Right renal cortex interstitium (tissue), 3 donors: ENCODE measurements at places on chromosomes 1 and 21. TPM values are rescaled to one million over a fixed set of nuclear protein-coding genes. Genes with fewer than 3 reads are reported as not detected.
A peak's percentile ranks its signal among the peaks of the same experiment; 100 is the strongest.

- DNase-seq: no peak
These were observed 556.2 kb upstream of the TMPRSS15 start for GRCh38 chr21:18959817-18960216.

DNA sequence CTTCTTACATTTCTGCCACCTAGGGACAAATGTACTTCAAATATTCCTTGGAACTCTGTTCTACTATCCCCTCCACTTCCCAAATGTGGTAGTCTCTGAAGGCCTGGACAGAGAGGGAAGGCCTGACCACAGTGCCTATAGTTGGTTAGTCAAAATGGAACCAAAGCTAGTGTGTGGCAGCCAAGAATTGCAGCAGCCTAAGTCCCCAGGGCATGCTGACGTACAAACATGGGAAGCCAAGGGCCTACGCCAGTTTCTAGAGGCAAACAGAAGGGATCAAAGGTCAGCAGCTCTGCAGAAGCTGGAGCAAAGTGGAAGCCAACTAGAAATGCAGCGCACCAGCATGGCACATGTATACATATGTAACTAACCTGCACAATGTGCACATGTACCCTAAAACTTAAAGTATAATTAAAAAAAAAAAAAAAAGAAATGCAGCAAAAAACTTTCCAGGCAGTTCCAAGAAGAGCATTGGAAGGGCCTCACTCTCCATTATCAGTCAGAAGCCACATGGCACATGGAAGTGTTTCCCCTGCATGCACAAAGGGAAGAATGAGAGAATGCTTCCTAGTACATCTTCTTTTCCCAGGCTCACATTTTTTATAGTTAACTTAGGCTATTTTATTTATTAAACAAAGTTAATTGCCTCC is 39.4 kb upstream of the GADD45A start:
- no peak for DNase-seq

DNA sequence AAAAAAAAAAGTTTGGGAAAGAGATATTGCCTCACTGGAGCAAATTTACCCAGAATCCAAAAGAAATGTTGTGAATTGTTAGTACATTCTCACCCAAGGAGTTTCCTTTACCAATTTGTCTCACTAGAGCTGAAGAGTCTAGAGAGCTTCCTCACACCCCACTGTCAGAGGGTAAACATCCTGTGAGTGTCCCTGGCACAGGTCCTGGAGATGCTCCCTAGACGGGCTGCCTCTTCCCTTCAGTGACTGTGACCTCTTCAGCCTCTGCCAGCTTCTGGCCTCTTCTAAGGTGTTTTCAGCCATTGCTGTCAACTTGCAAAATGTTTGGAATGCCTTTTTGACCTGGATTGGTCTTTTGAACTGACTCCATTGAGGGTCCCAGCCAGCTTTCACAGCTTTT is 159.4 kb downstream of the DHRS3 start:
- no peak for DNase-seq

DNA sequence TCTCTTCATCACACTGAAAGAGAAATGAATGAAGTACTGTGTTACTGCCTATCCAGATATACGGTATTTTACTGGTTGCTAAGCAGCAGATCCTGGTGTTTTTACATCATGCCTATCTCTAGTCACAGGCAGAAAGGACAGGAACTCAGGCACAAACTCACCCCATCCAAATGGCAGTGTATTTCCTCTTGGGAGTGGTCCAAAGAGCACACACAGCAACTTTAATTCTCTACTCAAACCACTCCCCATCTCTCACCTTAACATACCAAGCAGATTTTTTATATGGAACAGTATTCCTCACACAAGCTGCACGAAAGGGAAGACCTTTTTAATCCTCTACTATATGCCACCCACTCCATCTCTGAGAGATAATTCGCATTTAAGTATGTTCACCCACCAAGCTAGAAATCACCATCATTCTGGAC is 27.3 kb downstream of the EIF4G3 start:
- DNase-seq: no peak

- DNase-seq: no peak
These were observed 53.4 kb upstream of the BMP8A start for GRCh38 chr1:39438042-39438441.

- no peak for DNase-seq
These were observed 15.7 kb downstream of the AVPR1B start for GRCh38 chr1:206101351-206102045.

MOV10 gene
- 64.8 TPM for polyA plus RNA-seq

LAD1 gene
- 36.1 TPM for polyA plus RNA-seq

DNA sequence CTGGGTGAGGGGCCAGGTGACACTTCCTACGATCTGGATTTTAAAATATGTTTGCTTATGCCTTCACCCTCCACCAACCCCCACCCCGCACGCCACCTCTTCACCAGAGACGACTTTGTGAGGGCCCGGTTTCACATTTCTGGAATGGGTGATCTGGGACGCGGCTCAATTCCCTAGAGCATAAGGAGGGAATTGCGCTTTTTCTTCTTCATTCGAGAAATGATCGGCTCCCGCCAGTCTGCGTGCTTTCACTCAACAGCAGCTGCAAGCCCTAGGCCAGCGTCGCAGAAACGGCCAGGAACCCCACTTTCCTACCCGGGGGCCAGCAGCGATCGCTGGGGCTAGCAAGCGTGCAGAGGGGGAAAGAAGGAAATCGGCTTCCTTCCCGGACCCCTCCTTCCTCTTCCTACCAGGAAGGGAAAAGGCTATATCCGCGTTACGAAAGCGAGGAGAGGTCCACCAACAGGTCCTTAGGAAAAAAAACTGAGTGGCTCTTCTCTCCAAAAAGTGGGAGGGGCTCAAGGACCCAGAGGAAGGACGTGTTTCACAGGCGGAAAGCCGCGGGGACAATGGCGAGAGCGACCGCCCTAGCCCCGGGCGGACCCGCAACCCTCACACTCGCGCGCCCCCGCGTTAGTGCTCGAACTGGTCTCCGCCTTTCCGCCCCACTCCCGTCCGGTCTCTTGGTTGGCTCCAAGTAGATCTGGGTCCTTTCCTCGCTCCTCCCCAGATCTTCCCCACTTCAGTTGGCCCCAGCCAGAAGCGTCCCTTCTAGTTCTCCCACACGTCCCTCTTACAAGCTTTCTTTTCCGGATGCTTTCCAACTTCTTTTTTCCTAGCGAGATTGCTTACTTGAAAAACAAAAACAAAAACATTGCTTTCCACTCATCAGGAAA is 1.1 kb upstream of the ADAMTS1 start:
- peak; percentile 74 for DNase-seq

SFPQ gene
- polyA plus RNA-seq: 674 TPM

DNA sequence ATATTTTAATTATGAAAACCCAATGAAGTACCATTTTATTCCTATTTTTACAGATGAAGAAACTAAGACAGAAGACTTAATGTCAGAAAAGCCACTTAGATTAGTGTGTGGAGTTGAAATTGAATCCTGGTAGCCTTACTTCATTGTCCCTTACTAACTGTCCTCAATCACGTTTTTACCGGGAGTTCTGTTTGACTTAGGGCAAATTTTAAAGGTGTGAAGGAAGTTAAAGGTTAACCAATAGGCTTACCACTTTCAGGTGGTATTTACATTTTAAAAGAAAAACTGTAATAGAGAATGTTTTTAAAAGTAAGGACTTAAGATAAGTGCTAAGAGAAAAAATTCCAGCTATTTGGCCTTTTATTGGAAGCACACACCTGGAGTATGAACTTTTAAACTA is 12.4 kb downstream of the RRP15 start:
- DNase-seq: no peak

GRCh38 chr1:1150100-1150499 is 23.6 kb upstream of the TTLL10 start:
- DNase-seq: no peak

OR2M3 gene
- polyA plus RNA-seq: not detected

GRCh38 chr1:203461717-203462116 is 13.9 kb upstream of the PRELP start:
- no peak for DNase-seq

GRCh38 chr1:17189632-17189990 is 15.3 kb upstream of the PADI1 start:
- no peak for DNase-seq

GRCh38 chr1:36731226-36732014 is 248.7 kb upstream of the CSF3R start:
- no peak for DNase-seq

RGS4 gene
- 13.5 TPM for polyA plus RNA-seq

- DNase-seq: no peak
These were observed 3.2 kb downstream of the IL23R start for GRCh38 chr1:67169496-67169895.

DNA sequence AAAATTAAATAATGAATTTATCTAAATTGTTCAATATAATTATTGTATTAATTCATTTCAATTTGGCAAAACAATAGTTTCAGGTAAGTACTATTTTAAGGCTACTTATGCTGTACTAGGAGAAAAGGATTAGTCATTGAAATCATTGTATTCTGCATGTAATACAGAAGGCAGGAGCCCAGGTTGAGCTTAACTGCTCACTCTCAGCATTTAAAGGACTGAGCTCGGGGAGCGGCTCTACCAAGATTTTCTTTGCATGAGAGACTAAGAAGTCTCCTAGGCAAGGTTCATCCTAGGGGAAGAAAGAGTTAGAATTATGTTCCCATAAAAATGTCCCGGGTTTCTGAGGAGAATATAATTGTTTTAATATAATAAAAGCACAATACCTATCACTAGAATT is 112.5 kb downstream of the CYYR1 start:
- no peak for DNase-seq

DNA sequence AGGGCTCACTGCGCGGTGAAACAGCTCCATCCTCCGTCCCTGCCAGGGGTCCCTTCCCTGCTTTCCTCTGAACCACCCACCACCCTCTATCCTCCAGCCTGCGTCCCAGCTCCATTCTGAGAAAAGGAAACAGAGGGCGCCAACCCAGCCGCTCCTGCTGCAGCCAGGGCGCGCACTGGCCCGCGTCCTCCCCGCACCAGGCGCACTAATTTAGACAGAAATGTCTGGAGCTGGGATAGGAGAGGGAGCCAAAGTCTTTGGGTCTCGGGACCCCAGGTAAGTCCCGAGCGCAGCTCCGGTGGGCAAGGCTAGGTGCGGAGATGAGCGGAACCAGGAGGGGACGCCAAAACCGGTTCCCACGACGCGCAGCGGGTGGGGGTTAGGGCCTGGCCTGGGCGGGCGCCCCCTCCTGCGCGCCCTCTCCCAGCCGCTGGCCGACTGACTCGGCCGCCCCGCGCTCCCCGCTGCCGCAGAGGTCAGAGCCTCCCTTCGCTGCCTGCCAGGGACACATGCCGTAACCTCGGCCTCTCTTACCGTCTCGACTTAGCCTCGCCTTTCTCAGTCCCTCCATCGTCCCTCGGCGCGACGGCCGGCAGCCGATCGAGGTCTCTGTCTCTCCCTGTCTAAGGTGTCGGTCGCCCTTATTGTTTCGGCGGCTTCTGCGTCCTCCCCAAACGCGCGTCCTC is 2.0 kb downstream of the CAMK2N1 start:
- DNase-seq: no peak

DNA sequence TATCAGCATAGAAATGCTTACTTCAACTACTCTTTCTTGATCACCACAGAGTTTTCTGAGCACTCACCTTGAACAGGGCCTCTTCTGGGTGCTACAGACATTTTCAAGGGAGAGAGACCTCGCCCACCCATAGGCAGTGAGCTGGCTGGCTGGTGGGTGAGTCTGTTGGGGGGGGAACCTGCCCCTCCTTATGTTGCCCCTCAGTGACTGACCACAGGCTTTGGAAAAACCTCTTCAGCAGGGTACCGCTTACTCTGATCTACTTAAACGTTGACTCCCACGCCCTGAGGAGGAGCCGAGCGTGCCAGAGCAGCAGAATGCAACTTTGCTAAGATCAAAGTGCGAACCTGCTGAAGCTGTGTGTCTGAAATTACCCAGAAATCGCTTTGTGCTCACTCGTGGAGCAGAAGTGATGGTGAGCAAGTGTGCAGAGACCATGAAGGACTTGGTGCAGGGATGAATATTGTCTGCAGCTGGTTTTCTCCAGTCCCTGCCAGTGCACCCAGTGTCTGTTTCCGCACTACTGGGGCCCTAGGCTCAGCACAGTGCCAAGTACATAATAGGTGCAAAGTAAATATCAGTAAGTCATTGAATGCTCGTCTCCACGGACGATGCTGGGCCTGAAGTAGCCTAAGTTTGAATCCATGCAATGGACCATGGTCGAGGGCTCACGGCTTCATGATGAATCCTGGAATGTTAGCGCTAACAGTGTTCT is 158.7 kb upstream of the IRF2BP2 start:
- DNase-seq: no peak

- DNase-seq: no peak
These were observed 101.6 kb upstream of the HMGB4 start for GRCh38 chr1:33762109-33762830.

GRCh38 chr21:40047993-40048730 is 180.9 kb downstream of the PCP4 start:
- no peak for DNase-seq

CFHR2 gene
- not detected for polyA plus RNA-seq

FCRL1 gene
- 0.11 TPM for polyA plus RNA-seq

DNA sequence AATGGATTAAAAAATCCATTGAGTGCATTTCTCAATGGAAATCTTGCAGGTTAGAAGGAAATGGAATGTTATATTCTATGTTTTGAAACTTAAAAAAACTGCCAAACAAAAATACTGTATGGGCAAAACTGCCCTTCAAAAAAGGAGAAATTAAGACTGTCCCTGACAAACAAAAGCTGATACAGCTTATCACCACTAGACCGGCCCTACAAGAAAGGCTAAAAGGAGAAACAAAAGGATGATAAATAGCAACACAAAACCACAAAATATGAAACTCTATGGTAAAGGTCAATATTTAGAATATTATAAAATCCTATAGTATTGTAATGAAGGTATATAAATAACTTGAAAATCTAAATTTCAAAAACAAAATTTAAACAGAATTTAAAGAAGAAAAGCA is 60.0 kb downstream of the SLC25A24 start:
- no peak for DNase-seq

HSD3B2 gene
- 1.3 TPM for polyA plus RNA-seq

GRCh38 chr1:220556641-220557040 is 28.7 kb downstream of the MARK1 start:
- DNase-seq: no peak

DNA sequence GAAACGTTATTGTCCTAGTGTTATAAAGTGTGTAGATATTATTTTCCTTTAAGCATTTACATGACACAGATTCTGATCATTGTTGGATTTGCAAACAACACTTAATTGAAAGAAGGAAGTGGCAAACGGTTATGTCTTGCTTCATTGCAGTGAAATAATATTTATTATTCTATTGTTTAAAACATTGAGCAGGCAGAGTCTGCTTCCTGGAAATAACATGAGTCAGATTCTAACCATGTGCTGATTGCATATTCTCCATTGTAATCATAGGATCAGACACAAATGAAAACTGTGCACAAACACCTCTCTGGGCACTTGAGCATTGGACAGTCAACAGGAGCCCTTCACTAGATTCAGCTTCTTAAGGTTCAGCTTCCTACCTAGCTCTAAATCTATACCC is 46.8 kb upstream of the USP25 start:
- DNase-seq: no peak

- no peak for DNase-seq
These were observed 722.6 kb downstream of the LRRIQ3 start for GRCh38 chr1:73475316-73475870.

DNA sequence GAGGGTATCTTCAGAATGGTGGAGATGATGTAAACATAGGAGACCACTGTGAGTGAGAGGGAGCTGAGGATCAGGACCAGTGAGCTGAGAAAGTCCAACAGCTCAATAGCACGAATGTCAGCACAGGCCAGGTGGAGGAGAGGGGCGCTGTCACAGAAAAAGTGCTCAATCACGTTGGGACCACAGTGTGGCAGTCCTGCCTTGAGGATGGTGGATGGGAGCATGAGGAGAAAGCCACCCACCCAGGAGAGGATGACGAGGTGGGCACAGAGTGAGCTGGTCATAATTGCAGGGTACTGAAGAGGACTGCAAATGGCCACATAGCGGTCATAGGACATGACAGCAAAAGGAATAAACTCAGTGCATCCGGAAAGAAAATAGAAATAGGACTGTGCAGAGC is 8.1 kb downstream of the OR11L1 start:
- no peak for DNase-seq

MATN1 gene
- polyA plus RNA-seq: 0.17 TPM
